Kidney capillary endothelial cell (primary cell): ENCODE measurements at places on chromosomes 5 and 9.

DNA sequence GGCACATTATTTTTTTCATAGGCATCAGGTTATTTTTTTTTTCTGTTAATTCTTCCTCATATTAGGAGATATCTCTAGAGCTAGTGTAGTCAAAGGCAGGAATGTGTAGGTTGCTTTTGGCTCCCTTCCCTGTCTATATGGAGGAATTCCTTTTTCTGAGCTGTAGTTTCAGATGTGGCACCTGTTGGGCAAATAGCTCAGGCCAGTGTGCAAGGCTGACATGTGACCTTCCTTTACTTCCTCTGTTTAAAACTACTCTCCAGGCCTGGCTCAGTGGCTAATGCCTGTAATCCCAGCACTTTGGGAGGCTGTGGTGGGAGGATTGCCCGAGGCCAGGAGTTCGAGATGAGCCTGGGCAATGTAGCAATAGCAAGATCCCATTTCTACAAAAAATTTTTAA lies 40.5 kb upstream of the KIAA1958 start:
- no peak for DNase-seq

GRCh38 chr5:123046222-123046621 lies 9.7 kb upstream of the PPIC start:
- DNase-seq: no peak

DNA sequence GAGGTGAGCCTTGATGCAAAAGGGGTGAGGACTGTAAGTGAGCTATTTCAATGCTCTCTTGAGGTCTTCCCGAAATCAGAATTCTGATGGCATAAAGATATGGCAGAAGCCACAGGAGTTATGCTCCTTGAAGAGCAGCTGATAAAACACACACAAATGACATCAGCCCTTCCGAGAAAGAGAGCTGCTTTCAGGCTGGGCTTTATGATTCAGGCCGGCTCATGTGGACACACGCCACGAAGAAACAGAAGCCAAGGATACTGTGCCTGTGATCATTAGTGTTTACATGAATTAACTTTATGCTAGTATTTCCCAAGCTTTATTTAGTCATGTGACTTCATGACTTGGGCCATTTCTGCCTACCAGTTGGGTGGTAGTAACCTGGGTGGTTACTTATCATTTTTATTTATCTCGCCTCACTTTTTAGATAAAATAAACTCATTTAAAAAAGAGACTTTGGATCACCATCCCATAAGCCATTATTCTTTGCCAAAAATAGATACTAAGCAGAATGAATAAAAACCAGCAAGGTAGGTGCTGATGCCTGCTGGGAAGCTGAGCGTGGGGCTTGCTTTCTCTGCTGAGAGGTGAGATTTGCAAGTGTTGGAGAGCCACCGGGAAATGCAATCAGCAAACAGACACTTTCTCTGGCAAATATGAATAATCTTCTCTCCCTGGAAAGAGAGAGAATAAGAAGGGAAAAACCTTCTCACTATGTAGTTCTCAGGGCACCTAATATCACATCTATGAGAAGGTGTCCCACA lies 73.0 kb upstream of the SLC25A51 start:
- DNase-seq: no peak

- DNase-seq: no peak
Observed at GRCh38 chr5:75028090-75028489, 24.3 kb downstream of the GCNT4 start.
